Coronary artery (tissue), 2 donors: ENCODE measurements at places on chromosomes 11 and 22.

DNA sequence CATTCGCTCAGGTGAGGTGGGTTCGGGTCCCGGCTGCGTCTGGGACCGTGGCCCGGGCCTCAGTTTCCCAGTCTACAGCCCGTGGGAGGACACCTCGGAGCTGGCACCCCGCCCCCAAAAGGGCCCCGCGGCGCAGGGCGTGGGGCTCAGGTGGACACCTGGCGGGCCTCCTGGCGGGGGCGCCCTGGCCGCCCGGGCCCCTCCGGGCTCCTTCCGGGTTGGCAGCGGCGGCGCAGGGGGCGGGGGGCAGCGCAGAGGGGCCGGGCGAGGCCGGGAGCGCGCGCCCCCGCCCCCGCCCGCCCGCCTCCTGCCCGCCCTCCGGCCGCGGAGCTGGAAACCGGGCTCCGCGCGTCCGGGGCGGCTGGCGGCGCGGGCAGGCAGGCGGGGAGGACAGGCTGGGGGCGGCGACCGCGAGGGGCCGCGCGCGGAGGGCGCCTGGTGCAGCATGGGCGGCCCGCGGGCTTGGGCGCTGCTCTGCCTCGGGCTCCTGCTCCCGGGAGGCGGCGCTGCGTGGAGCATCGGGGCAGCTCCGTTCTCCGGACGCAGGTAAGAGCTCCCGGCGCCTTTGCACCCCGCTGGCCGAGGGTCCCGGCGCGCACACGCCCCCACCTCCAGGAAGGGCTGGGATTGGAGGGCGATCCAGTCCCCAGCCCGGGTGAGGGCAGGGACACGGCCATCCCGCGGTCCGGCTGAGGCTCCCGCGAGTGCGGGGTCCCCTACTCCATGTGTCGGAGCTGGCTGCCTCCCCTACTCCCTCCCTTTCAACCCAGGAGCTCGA, at the start of gene EMID1:
Gene EMID1, plus strand, starts transcription at position 303 of the 778 bp plus-strand sequence. Its CDS starts 143 bp downstream, at position 446.
- no peak for DNase-seq

- no peak for DNase-seq
These were observed 788 bp downstream of the KRTAP5-10 start for GRCh38 chr11:71566081-71566620.

GRCh38 chr11:71240865-71241691, 11.3 kb downstream of the SHANK2 start:
- peak; percentile 59 for DNase-seq

GRCh38 chr11:73325036-73325981, 17.2 kb downstream of the ARHGEF17 start:
- peak; percentile 86 for DNase-seq

- no peak for DNase-seq
These were observed 68.3 kb downstream of the IGLL1 start for GRCh38 chr22:23511627-23512347.

DNA sequence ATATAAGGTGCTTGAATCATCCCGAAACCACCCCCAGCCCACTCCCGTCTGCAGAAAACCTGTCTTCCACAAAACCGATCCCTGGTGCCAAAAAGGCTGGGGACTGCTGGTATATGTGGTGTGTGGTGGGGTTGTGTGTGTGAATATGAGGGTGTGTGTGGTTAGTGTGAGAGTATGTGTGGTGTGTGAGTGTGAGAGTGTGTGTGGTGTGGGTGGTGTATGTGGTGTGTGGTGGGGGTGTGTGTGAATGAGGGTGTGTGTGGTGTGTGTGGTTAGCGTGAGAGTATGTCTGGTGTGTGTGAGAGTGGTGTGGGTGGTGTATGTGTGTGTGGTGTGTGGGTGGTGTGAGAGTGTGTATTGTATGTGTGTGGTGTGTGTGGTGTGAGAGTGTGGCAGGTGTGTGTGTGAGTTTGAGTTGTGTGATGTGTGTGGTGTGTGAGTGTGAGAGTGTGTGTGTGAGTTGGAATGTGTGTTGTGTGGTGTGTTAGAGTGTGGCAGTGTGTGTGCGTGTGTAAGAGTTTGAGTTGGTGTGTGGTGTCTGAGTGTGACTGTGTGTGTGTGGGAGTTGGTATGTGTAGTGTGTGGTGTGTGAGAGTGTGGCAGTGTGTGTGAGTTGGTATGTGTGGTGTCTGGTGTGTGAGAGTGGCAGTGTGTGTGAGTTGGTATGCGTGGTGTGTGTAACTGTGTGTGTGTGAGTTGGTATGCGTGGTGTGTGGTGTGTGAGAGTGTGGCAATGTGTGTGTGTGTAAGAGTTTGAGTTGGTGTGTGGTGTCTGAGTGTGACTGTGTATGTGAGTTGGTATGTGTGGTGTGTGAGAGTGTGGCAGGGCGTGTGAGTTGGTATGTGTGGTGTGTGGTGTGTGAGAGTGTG, 6.5 kb downstream of the UPK3A start:
- no peak for DNase-seq

DNA sequence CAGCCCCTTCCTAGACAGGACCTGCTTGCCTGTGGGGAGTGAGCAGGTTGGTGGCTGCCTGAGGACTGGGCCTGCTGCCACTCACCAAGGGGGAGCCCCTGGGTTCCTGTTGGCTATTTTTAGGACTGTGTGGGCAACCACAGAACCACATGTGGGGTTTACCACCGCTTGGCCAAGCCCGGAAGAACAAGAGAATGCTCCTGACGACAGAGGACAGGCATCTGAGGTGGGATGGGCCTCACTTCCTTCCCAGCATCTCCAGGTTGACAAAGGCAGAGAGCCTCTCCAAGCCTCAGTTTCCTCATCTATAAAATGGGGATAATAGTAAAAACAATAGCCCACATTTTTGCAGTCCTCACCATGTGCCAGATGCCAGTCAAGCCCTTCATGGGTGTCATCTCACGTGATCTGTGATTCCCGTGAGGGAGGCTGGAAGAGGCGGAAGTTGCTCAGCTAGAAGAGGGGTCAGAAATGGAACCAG, 43.6 kb downstream of the LRRC32 start:
- no peak for DNase-seq

GRCh38 chr11:101296896-101297295, 167.3 kb upstream of the PGR start:
- no peak for DNase-seq

DNA sequence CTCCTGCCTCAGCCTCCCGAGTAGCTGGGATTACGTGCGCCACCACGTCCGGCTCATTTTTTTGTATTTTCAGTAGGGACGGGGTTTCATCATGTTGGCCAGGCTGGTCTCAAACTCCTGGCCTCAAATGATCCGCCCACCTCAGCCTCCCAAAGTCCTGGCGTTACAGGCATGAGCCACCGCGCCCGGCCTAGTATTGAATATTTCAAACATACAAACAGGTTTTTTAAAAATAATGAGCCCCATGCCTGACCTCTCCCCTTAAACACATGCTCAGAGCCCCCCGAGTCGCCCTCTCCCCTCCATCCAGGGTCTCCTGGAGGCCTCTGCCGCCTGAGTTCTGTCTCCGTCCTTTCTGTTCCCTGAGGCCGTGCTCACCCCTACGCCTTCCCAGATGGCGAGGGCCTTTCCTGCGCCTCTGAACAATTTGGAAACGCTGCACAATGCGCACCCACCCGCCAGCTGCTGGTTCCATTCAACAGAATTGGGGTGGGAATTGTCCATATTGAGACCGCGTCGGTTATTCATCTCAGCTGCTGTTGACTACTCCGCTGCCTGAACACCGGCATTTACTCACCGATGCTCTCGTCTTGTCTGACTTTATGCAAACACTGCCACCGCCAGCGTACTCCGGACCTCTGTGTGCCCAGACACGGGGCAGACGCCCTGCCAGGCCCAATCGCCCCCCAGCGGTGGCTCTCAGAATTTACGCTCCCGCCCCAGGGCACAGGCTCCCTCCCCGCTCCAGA, 13.6 kb upstream of the RNH1 start:
- no peak for DNase-seq

GRCh38 chr11:39675171-39675570, 1784.3 kb downstream of the LRRC4C start:
- DNase-seq = no peak

DNA sequence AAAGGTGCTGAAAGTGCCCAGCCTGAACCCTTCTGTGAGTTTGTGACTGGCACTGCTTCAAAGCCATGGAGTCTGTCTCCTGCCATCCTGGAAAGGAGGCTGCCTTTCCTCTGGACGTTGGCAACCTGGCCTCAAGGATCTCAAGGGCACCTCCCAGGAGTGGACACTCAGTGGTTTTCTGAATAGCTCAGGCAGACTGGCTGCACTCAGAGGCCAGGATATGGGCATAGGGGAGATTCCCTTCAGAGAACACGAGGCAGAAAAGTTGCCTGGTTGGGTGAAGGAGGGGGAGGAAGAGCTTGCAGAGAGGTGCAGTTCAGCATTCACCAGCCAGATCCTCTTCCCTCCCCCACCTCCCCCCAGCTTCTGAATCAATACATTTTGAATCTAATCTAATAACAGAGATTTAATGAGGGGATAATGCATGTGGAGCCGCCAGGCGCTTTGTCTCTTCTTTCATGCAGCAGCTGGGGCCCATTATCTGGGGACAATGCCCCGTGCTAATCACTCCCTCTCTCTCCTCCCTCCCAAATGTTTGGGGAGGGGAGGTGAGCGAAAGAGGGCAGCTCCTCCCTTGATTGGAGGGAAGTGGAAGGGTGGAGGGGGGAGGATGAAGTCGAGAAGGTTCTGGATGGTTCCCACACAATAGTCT, 17.7 kb downstream of the HTR3A start:
- no peak for DNase-seq

- DNase-seq = no peak
These were observed 23.4 kb upstream of the SHISAL1 start for GRCh38 chr22:44335903-44336803.

DNA sequence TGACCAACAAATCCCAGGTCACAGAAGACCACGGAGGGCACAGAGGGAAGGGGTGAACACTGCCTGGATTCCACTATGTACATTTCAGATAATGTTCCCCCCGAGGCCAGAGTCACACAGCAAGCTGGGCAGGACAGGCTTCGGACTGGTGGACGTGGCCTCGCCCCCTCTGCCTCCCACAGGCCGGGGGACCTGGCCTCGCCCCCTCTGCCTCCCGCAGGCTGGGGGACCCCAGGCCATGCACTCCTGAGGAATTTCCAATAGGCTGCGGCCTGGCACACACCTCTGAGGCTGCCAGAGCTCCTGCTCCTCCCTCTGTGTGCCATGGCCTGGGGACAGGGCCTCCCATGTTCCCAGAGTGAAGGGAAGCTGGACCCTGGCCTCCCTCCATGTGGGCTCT, 1352.8 kb downstream of the BRD1 start:
- DNase-seq = peak; percentile 53

DNA sequence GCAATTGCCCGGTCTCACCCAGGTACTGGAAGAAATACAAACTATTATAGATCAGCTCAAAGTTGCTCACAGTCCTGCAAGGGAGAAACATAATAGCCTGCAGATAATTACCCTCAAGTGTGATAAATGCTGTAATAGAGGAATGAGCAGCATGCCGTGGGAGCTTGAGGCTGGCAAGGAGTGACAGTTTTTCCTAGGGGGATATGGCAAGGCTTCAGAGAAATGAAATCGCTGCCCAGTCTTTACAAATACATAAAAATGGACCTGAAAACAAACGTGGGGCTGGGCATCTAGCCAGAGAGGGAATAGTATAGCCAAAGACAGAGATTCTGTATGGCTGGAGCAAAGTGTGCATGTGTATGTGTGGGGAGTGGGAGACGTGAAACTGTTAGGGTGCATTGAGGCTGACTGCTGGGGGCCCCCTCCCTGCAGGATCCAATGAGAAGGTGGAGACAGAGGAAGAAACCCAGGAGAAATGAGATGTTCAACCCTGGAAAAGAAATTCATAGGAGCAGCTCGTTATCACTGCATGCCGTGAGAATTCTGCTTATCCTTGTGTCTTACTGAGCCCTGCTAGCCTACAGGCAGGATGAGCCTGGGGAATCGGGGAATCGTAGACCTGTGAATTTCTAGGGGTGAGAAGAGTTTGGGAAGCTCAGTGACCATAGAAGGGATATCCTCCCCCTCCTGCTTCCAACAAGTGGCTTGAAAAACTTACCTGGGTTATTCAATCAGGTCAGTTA, 167.0 kb downstream of the LDLRAD3 start:
- no peak for DNase-seq

DNA sequence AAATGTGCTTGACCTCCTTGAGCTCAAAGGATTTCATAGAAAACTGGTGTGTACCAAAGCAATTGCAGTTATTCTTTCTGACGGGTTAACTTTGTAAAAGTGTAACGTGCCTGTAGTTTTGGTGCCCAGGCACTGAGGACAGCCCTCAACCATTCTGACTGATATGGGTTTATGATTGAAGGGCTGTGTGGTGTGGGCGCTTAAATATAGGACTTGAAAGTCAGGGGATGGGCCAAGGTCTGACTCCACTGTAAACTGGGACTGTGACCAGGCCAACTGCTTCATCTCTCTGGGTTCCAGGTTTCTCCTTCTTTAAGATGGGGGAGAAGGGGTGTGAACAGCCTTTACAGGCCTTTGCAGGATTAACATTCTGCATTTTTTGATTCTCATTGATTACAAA, 191.1 kb upstream of the ARHGAP20 start:
- no peak for DNase-seq

DNA sequence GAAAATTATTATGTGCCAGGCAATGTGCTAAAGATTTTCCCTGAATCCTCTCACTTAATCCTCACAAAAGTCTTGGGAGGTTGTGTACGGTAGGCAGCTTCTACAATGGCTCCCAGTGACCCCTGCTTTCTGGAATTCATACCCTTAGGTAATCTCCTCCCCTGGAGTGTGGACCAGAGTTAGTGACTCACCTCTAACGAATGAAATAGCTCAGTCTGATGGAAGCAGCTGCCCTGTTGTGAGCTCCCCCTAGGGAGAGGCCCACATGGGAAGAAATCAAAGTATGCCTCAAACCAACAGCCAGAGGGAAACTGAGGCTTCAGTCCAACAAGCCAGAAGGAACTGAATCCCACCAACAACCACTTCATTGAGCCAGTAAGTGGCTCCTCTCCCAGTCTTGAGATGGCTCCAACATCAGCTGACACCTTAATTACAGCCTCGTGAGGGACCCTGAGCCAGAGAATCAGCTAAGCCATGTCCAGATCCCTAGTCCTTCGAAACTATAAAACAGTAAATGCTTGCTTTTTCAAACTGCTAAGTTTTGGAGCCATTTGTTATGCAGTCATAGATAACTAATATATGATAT, 98.9 kb upstream of the ISX start:
- DNase-seq = no peak

- peak; percentile 82 for DNase-seq
These were observed 57.6 kb downstream of the FBXO7 start for GRCh38 chr22:32531931-32532819.

DNA sequence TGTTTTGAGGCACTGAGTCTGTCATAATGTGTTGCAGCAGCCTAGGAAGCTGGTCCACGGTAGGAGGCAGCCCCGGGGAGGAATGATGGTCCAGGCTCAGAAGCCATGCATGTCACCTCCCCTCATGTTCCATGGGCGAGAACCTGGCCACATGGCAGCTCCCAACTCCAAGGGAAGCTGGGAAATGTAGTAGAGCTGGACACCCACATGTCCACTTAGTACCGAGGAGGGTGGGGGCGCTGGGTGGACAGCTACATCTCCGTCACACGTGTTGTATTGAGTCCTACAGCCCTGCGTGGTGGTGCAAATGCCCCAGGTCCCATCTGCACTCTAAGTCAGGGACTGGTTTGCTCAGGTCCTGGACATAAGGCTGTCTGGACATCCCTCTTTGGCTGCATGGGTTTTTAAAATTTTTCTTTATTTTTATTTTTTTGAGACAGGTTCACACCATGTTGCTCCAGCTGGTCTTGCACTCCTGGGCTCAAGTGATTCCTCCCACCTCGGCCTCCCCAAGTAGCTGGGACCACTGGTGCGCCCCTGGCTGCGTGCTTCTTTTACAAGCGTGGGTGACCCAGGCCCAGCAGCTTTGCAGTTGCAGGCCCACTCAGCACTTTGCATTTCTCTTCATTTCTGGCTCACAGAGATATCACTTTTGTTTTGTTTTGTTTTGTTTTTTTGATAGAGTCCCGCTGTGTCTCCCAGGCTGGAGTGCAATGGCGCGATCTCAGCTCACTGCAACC, 3.9 kb upstream of the CTTN start:
- no peak for DNase-seq

GRCh38 chr11:69010964-69011623, 2.0 kb downstream of the MRGPRF start:
- DNase-seq = peak; percentile 92
